ENCODE measurements at places on chromosomes 12 and 14.

DNA sequence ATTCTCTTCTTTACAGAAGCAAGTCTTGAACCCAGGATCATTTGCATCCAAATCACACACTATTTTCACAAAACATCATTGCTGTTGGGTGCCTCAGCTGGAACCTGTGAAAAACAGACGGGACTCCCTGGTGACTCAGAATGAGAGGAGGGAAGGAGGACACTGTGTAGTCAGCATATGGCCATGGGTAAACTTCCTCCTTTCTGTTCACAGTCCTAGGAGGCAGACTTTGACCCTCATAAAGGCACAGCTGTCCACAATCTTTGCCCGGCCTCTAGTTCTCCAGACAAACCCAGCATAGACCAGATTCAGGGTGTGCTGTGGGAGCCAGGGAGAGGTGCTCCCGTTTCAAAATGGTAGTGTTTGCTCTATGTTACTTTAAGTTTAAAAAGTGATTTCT, 62.0 kb downstream of the DYRK2 start:
- DNase-seq: no peak

- DNase-seq: no peak
These were observed 16.7 kb upstream of the AQP2 start for GRCh38 chr12:49933796-49934195.

- DNase-seq: no peak
These were observed 22.0 kb downstream of the OR5AU1 start for GRCh38 chr14:21133901-21134300.

- no peak for DNase-seq
These were observed 335.5 kb downstream of the NUAK1 start for GRCh38 chr12:105803292-105803691.

DNA sequence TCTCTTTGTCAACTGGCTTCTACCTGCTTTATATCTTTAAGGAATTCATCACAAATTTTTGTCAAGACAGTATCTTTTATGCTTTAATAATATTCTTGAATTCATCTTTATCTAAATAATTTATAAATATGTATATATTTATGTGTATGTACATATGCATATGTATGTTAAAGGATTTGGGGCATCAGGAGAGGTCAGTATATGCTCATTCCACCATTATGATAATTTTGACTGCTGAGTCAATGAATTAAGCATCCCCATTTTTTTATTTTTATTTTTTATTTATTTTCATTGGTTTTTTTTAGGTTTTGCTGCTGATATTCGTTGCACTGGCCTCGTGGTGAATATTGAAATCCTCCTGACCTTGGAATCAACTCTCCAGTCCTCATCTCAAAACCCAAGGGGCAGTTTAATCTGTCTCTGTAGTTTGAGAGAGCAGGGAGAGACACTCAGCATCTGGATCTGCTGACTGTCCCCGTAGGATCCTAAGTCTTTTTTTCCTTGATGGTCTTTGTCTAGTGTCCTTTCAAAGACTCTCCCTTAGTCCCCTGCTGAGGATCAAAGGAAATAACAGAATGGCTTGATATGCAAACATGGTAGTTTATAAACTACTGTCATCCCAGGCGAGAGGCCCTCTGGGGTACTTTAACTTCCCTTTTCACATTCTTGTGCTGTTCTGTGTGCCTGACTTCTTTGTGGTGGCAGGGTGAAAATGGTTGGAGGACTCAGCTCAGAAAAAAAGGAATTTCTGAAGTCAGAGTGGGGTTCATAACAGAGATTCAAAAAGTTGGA, 218.7 kb downstream of the DIO2 start:
- no peak for DNase-seq

- DNase-seq: no peak
These were observed 15.0 kb downstream of the POLE start for GRCh38 chr12:132672116-132672515.

- DNase-seq: peak; percentile 51
These were observed 10.9 kb upstream of the KRT77 start for GRCh38 chr12:52713960-52714886.

- no peak for DNase-seq
These were observed 524.8 kb downstream of the FUT8 start for GRCh38 chr14:65937079-65937959.

GRCh38 chr12:13230500-13230899, 34.0 kb downstream of the EMP1 start:
- DNase-seq: no peak

GRCh38 chr12:47755655-47756562, 2.8 kb downstream of the RAPGEF3 start:
- peak; percentile 46 for DNase-seq

GRCh38 chr12:124684971-124685688, 117.7 kb upstream of the NCOR2 start:
- no peak for DNase-seq

DNA sequence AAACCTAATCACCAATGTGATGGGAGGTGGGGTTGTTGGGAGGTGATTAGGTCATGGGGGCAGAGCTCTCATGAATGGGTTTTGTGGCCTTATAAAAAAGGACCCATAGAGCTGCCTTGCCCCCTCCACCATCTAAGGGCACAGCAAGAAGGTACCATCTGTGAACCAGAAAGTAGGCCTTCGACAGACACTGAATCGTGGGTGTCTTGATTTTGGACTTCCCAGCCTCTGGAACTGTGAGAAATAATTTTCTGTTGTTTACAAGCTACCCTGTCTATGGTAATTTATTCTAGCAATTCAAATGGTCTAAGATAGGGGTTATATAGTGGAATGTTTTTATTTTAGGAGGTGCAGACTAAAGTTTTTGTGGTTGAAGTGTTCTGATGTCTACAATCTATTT, 7.9 kb upstream of the SLC10A1 start:
- DNase-seq: no peak

DNA sequence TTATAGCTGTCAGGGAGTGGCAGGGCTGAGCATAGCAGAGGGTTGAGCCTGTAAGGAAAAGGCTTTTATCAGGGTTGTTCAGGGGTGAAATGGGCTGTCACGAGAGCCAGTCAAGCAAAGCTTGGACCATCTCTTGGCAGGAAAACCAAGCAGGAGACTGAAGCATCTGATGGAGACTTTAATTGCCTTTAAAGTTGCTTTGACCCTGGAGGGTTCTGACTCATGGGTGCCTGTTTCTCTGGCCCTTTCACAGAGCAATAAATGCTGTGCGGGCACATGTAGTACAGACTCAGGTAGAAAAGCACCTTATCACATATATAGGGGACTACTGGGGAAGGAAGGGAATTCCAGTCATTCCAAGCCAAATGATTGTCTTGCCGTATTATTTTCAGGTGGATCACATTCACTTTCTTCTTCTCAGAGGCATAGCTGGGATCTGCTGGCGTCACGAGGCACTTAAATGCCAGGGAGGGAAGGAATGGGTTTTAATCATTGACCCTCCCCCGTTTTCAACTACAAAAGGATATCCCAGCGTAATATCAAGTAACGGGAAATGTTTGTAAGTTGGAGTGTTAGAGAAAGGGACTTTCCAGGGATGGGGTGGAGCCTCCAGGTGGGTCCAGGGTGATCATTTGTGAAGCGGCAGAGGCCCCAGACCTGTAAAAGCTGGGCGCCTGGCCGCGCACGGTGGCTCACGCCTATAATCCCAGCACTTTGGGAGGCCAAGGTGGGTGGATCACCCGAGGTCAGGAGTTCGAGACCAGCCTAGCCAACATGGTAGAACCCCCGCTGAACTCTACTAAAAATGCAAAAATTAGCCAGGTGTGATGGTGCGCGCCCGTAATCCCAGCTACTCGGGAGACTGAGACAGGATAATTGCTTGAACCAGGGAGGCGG, 34.9 kb downstream of the PLEKHD1 start:
- no peak for DNase-seq

GRCh38 chr12:107992870-107993451, 136.1 kb upstream of the WSCD2 start:
- no peak for DNase-seq

DNA sequence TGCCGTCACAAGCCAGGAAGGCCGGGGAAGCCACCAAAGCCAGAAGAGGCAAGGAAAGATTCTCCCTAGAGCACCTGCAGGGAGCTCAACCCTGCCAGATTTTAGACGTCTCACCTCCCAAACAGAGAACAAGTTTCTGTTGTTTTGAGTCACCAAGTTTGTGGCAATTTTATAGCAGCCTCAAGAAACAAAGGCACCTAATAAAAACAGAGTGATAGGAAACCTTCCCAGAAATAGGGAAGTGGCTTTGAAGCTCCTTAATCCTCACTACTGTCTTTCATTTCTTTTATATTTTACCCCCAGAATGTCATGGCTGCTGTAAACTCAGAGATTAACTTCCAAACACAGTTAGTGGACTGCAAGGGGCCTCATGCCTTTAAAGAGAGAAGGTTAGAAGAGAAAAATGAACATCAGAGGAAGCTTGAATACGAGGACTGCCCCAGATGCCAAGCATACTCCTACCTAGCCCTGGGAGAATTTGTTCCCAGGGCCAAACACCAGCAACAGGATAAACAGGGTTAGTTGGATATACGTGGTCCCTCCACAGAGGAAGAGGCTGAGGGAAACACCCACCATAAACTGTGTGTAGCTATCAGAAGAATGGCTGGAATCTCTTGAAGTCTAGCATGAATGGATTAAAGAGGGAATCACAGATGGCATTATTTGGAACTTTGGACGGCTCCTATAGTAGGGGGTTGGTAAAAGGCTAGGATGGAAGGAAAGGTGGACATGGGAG, 148.3 kb downstream of the KCNA5 start:
- no peak for DNase-seq

GRCh38 chr12:110287986-110288385, 6.9 kb downstream of the ATP2A2 start:
- DNase-seq: no peak

DNA sequence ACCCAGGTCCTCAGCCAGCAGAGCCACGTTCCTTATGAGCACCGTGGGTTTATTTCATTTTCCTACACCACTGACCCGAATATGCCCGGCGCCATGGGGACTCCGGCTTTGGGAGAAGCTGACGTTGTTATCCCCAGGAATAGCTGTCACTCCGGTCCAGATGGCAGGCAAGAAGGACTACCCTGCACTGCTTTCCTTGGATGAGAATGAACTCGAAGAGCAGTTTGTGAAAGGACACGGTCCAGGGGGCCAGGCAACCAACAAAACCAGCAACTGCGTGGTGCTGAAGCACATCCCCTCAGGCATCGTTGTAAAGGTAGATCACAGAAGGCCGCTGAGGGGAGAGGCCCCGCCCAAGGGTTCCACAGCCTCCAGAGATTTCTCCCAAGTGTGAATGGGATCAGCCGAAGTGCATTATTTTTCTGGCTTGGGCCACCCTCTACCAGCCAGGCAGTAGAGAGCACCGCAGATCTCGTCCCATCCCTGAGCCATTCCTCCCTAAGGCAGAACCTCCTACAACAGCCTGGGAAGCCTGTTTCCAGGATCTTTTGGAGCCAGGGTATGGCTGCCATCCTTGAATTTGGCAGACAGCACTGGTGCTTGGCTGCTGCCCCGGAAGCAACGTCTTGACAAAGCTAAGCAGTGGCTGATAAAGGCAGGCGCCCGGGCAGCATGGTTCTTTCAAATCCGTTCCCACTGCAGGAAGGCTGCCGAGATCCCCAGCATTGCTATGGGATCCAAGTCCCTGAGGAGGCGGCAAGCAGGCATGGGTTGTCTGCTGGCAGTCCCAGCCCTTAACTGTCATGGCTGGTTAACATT, 17.8 kb downstream of the CDK2AP1 start:
- DNase-seq: no peak

GRCh38 chr12:10393291-10393690, 3.5 kb upstream of the KLRK1 start:
- DNase-seq: no peak

- DNase-seq: no peak
These were observed 32.3 kb downstream of the LGMN start for GRCh38 chr14:92716131-92716530.

GRCh38 chr12:124762791-124763593, 100.7 kb downstream of the SCARB1 start:
- peak; percentile 22 for DNase-seq

- peak; percentile 83 for DNase-seq
These were observed 14.1 kb upstream of the CDH24 start for GRCh38 chr14:23071244-23071920.

GRCh38 chr12:88580051-88580871, at the start of gene KITLG:
Gene KITLG, minus strand, starts transcription at chr12:88580471. Its CDS starts 193 bp downstream, at chr12:88580278.
- DNase-seq: no peak

GRCh38 chr14:71358209-71358931, 451.1 kb downstream of the PCNX1 start:
- no peak for DNase-seq

GRCh38 chr14:93772263-93772662, 16.0 kb downstream of the PRIMA1 start:
- no peak for DNase-seq

DNA sequence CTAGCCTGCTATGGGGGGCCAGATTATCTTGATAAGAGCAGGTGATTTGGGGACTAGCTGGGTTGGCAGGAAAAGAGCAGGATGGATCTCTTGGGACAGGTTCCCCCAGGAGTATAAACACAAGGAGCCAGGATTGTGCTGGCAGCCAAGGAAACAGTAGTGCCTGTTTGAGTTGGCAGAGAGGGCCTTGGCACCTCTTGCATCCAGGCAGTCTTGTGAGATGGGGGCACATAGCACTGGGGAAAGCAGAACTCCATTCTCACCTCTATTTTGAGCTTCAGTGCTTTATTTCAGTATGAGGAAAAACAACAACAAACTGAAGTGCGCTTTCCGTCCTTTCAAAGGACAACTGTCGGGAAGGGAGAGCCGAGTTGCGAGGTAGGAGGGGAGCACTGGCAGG, 9.4 kb upstream of the UNC119B start:
- no peak for DNase-seq

DNA sequence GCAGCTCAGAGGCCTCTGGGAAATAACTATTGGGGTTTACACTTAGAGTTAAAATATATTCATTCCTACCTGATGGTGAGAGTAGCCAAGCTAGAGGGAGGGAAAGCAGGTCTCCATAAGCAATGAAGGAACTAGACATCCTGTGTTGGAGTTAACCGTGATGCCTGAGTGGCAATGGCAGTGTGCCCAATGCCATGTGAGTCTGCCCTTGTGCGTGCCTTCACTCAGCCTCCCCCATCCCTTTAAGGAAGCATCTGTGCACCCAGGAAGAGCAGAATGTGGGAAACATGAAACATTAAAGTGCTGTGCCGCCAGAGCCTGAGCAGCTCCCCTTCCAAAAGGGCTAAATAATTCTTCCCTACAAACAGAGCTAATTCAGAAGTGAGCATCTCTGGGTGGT, 76.3 kb downstream of the COX16 start:
- DNase-seq: no peak

- DNase-seq: no peak
These were observed 1267.6 kb upstream of the TMEM132C start for GRCh38 chr12:126999352-126999751.

DNA sequence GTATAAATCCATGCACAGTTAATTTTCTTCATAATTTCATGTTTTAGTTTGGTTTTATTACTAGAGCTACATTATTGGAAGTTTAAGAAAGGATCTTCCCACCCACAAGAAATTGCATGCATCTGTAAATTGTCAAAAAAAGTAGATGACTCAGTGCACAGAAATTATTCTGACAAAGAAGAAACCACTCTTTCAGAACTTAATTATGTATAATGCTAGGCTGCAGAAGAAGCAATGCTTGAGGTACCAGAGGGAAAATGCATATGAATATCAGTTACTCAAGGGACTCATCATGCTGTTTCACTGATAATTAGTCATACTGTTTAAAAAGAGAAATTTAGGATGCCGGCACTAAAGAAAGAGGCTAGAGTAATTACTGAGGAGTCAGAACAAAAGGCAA, 147.0 kb downstream of the SLC16A7 start:
- DNase-seq: no peak

GRCh38 chr14:69046476-69046860, 67.4 kb upstream of the ACTN1 start:
- no peak for DNase-seq
